ENCODE measurements at places on chromosomes 7 and 10. TPM values are rescaled to one million over a fixed set of nuclear protein-coding genes. Genes with fewer than 3 reads are reported as not detected.

Gene CHST15
- 8.7 TPM for total RNA-seq

Gene PHTF2
- 17.0 TPM for total RNA-seq

Gene FXYD4
- total RNA-seq, result not detected

Gene NANOS1
- 4.5 TPM for total RNA-seq

Gene NKX2-3
- total RNA-seq, result not detected

Gene CACNA2D1
- 36.2 TPM for total RNA-seq

Gene VGF
- 37.1 TPM for total RNA-seq

Gene BLNK
- not detected for total RNA-seq

Gene MINDY3
- total RNA-seq, result 14.9 TPM

Gene HTR5A
- total RNA-seq, result not detected

Gene PRTFDC1
- 6.8 TPM for total RNA-seq

Gene HHEX
- 1.8 TPM for total RNA-seq

Gene SLC39A12
- not detected for total RNA-seq

Gene WNT16
- not detected for total RNA-seq

Gene SHH
- 0.07 TPM for total RNA-seq

Gene TMEM178B
- 11.3 TPM for total RNA-seq

Gene SPDYE2
- not detected for total RNA-seq

Gene AGAP6
- 12.1 TPM for total RNA-seq

Gene C10orf120
- total RNA-seq, result not detected

Gene SVOPL
- total RNA-seq, result 1.4 TPM

Gene PTF1A
- total RNA-seq, result not detected

Measured in H9 (cell line).